Stimulated activated CD4-positive, alpha-beta T cell treated with anti-CD3 and anti-CD28 coated beads, TNF-alpha, amount 100 ng/mL, for 4 hours (primary cell): ENCODE measurements at places on chromosomes 11 and 22.

DNA sequence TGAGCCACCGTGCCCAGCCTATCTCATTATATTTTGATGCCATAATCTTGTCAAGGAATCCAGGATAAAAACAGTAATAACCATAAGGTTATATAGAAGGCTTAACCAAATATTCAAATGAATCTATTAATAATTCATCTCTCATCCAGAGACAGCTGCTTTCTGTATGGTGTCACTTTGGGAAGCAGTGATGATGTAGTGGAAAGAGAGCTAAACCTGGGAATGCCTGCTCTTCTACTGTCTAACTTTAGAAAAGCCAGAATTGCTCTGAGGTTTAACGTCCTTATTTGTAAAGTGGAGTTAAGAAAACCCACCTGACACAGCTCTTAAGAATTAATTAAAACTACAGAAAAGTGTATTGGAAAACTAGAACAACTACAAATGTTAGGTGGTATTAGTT lies 29.3 kb upstream of the OR10D3 start:
- no peak for DNase-seq

- DNase-seq = no peak
These were observed 20.0 kb upstream of the CASP12 start for GRCh38 chr11:104918113-104918824.

DNA sequence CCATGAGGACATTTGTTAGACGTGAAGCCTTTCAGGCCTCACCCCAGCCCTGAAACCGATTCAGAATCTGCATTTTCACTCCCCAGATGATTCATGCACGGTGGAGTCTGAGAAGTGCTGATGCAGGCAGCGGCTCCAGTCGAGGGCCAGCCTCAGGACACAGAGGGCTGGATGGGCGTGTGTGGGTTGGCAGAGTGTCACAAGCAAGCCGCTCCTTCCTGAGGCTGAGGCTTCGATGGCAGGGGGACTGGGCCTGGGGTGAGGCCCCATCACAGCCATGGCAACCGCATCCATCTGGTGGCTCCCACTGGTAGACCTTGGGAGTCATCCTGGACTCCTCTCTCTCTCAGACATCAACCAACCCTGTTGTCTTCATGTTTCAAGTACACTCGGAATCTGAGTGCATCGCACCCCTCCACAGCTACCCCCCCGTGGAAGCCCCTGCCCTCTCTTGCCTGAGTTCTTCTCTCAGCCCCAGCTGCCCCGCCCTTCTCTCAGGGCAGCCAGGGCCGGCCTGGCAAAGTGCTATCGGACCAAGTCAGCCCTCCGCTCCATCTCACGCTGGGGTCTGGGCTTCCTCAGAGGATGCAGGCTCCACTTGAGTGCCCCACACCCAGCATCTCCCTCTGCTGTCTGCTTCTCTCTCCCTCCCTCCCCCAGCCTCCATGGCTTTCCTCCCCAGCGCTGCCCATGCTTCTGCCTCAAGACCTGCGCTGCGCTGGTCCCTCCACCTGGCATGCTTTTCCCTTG lies 10.6 kb downstream of the KCNC1 start:
- DNase-seq = no peak

DNA sequence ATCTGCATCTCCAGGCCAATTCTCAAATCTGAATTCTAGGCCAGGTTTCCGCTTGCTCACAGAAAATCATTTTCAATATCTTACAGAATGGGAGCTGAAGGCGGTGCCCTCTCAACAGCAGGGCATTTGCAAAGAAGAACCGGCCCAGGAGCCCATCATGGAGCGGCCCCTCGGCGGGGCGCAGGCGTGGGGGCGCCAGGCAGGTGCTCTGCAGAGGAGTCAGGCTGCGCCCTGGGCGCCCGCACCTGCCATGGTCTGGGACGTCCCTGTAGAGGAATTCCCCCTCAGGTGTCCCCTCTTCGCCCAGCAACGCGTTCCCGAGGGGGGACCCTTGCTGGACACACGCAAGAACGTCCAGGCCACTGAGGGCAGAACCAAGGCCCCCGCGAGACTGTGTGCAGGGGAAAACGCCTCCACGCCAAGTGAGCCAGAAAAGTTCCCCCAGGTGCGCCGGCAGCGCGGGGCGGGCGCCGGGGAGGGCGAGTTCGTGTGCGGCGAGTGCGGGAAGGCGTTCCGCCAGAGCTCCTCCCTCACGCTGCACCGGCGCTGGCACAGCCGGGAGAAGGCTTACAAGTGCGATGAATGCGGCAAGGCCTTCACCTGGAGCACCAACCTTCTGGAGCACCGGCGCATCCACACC lies 11.5 kb downstream of the ZNF74 start:
- no peak for DNase-seq

DNA sequence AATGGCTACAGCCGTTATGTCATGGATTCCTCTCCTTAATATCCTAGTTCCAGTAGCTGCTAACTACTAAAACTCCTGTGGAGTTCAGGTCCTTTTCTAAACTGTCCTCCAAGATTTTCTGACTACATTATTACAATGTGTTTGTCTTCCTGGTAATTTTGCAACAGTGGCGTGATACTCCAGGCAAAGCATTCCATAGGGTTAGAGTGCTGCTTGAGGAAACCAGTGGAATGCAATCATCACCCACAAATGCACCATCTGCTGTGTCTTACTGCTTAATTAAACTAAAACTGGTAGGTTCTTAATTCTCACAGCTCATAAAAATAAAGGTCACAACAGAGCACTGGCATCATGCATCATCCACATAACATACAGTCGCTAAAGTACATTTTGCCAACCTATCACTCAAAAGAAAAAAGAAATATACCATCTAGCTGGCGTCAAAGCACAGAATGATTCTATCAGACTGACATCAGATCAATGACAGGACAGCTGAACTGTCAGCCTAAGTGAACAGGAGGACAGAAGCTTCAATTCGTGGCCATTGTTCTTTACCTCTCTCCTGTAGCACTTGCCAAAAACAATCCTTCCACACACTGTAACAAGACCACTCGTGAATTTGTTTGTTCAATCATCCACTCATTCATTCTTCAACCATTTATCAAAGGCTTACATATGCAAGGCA lies 182.5 kb downstream of the CADM1 start:
- no peak for DNase-seq
